RKO (cell line): ENCODE measurements at places on chromosomes 6 and 20.
A peak's percentile ranks its signal among the peaks of the same experiment; 100 is the strongest.

DNA sequence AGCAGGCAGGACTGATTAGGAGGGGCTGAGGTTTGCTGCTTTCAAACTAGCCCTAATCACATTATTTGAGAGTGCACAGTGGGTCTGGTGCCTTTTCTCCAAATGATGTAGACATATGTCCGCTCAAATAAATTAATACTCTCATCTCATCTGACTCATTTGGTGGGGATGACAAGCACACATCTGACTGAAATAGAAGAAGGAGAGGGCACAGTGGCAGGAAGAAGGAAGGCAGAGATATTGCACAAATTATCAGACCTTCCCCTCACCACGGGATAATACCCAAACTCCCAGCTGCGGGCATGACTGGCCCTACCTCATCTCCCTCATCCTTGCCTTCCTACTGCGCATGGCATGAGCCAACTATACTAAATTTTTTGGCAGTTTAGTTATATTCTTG, 33.9 kb upstream of the TNFRSF21 start:
- DNase-seq: no peak

- no peak for DNase-seq
Measured at GRCh38 chr6:135270676-135271536, 89.8 kb downstream of the MYB start.

GRCh38 chr6:37903351-37904340, 84.1 kb downstream of the ZFAND3 start:
- no peak for DNase-seq

- DNase-seq: peak; percentile 13
Measured at GRCh38 chr20:22001886-22002285, 296.4 kb downstream of the PAX1 start.

GRCh38 chr6:70839286-70840266, 117.3 kb downstream of the B3GAT2 start:
- DNase-seq: no peak

DNA sequence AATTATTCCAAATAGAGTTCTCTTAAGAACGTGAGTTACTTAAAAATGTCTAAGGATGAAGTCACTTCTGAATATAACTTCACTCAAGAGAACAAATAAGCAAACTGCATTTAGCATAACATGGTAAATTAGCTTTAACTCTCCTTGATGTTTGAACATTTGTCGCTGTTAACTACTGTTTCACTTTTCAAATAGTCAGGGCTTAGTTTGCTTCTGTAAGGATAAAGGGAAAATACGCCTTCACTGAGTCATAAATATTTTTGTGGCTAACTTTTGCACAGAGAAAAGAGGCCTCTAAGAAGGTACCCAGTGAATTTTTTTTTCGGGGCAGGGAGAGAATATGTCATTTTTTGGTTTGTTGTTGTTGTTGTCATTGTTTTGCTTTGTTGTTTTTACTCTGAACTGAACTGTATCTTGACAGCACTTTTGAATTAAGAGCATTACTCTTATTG, 8.1 kb downstream of the PTPN1 start:
- no peak for DNase-seq

- DNase-seq: peak; percentile 50
Measured at GRCh38 chr6:96898241-96898851, 655 bp upstream of the NDUFAF4 start.

DNA sequence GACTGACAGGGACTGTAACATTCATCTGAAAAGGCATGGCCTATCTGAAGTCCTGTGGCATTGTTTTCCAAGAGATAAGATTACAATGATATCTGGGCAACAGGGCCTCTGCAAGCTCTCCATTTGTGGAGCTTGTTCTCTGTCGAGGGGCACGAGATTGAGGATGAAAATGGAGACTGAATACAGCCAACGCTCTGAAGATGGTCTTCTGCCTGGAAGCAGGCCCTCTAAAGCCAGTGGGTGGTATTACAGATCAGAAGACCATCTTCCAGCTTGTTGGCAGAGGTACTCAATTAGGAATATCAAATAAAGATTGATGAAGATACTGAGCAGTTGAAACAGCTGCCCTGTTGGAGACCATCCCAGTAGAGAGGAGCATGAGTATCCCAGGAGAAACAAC, 288.2 kb downstream of the CENPW start:
- DNase-seq: no peak

GRCh38 chr6:160141001-160141726, 19.5 kb downstream of the SLC22A1 start:
- no peak for DNase-seq

- DNase-seq: no peak
Measured at GRCh38 chr6:52745764-52746201, 17.5 kb downstream of the GSTA2 start.

DNA sequence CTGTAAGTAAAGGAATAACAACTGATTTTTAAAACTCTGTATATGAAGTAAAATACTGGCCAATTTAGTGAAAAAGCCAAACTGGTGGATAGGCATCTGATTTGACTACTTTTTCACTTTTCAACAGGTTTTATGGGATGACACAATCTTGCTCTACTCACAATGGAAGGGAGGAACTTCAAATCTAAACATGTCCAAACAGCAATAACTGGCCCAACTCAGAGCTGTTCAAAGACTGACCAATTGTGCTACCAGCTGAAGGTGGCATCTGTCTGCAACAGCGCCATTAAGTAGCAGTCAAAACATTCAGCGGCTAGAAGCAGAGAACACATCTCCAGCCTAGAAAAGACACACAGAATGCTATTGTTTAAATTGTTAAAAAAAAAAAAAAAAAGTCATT, 44.6 kb downstream of the SESN1 start:
- DNase-seq: no peak

GRCh38 chr20:1083431-1084080, 34.8 kb upstream of the PSMF1 start:
- no peak for DNase-seq

DNA sequence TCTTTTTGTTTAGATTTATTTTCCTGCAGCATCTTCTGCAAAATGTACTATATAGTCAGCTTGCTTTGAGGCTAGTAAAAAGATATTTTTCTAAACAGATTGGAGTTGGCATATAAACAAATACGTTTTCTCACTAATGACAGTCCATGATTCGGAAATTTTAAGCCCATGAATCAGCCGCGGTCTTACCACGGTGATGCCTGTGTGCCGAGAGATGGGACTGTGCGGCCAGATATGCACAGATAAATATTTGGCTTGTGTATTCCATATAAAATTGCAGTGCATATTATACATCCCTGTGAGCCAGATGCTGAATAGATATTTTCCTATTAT, 3.2 kb downstream of the FOXC1 start:
- no peak for DNase-seq

DNA sequence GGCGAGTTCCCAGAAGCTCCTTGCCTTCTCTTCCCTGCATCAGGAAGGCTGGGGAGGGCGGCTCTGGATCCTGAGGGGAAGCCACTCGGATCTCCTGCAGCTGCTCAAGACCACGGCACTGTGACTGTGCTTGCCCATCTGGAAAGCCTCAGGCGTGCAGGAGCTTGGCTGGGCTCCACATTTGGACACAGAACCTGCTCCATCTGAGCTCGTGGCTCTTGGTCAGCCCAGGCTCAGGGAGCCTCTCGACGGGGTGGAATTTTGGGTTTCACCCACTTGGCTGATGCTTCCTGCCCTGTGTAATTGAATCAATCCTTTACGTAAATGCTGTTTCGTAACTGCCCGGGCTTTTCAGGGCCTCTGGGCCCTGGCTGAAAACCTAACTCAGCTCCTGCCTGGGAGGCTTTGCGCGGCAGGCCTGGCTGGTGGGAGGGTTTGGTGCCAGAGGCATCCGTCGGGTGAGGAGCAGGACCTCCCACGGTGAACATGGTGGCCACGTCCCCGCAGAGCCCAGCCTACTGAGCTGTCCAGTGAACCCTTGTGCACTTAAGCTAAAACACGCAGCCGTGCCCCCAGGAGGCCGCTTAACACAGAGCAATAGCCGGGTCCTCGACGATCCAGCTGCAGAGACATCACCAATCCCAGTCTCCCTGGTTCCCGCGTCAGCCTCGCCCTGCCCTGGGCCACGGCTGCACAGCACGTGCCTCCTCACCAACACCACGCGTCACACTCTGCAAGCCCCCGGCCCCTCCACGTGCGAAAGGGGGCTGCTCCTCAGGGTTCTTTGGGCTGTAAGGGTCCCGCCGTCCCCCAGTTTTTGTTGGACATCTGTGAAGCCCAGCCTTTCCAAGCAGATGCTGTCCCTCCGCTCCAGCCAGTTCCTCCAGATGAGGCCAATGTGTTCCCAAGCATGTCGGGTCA, 241.0 kb downstream of the DLL1 start:
- DNase-seq: no peak

GRCh38 chr6:122028933-122029522, 370.4 kb upstream of the HSF2 start:
- DNase-seq: no peak

DNA sequence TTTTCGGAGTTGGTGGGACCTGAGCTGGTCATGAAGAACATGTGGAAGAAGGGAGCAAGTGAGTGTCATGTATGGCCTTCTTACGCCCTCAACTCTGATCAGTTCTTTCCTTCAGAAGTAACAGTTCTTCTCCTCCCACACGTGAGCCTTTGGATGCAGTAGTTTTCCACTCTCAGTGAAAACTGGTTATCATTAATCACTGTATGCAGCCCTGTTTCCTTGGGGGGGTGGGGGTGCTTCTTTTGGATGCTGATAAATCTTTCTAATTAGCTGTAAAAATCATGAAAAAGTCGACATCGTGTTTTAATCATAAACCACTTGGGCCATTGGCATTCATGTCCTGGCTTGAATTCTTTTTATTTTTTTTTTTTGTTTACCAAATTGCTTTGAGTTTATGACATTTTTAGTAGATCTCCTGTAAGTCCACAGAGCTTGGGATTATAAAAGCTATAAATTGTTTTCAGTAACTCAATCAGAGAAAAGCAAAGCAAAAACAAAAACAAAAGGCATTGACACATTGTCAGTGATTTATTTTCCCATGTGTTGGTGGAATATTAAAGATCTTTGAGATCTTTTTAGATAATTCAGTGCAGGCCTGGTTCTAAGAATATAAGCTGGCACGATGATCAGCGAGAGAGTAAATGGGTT, 84.8 kb downstream of the TRMT11 start:
- DNase-seq: no peak

DNA sequence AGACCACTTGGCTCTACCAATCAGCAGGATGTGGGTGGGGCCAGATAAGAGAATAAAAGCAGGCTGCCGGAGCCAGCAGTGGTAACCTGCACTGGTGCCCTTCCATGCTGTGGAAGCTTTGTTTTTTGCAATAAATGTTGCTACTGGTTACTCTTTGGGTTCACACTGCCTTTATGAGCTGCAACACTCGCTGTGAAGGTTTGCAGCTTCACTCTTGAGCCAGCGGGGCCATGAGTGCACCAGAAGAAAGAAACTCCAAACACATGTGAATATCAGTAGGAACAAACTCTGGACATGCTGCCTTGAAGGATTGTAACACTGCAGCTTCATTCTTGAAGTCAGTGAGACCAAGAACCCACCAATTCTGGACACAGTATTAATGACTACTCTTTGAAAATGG, 89.9 kb upstream of the MBOAT1 start:
- DNase-seq: no peak

DNA sequence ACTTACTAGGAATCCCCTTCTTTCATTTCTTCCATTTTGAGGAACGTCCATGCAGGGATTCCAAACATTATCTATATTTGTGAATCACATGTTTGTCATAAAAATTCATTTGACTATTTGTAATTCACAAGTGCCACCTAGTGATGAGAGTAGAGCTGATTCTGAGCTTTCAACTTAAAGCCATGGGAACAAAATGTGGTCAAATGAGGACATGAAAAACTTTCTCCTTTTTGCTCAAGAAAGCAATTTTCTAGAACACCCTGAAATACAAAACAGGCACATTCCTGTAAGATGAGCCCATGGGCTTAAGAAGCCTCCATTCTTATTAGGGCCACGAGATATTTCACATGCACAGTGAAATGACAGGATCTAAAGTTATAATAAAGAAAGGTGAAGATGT, 12.3 kb downstream of the MAP3K7 start:
- peak; percentile 26 for DNase-seq

GRCh38 chr6:133225560-133225959, 15.6 kb upstream of the EYA4 start:
- no peak for DNase-seq

DNA sequence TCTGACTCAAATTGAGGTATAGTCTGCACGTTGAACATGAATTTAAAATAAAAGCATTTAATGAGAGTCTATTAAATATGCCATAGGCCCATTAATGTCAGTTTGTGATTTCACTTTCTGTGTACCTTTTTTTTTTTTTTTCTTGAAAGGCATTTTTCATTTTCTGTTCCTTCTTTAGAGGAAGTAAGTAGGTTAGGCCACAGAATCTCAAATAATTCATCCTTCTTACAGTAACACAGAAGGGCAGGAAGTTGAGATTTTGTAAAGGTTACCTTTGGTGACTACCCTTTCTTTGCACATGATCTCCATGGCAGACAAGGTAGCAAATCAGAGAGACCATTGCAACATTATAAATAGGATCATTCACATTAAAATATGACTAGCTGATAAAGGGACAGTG, 9.6 kb downstream of the L3MBTL3 start:
- no peak for DNase-seq

GRCh38 chr6:6981681-6982322, 126.0 kb upstream of the RREB1 start:
- no peak for DNase-seq

- peak; percentile 68 for DNase-seq
Measured at GRCh38 chr6:30686009-30686907, at the start of gene PPP1R18. PPP1R18 (minus strand) TSS chr6:30686645; CDS start chr6:30686018, 627 bp downstream.

DNA sequence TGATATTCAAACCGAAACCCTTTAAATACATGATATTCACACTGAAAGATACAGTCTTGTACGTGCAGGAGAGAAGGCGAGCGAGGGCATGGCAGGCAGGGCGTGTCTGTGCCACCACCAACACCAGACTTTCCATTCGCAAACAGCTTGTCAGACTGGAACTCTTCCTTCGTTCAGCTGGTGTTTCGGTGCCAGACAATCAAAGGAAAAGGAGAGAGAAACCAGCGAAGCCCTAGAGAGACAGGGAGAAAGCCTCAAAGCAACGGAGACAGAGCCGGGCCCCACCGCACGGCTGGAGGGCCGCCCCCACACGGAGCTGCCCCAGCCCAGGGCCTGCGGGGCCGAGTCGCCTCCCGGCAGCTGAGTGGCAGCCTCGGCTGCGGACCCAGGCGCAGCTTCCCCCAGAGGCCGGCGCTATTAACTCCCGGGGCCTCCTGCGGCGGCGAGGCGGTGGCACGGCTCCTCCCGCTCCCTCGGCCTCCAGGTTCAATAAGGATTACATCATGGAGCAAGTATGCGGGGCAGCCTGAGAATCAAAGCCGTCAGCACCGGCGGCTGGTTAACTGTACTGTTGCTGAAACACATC, 32.1 kb upstream of the NR2E1 start:
- DNase-seq: peak; percentile 84

DNA sequence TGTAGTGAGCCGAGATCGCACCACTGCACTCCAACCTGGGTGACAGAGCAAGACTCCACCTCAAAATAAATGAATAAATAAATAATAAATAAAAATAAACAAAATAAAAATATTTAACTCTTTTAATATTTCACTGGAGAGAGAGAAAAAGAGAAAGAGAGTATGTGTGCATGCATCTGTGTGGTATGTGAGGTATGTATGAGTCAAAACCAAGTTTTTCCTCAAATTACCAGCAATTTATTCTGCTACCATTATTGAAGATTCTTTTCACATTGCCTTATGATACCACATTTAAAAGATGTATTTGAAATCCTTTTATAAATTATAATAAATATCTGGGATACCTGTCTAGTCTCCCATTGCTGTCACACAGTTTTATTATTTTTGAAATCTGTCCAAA, 122.1 kb downstream of the CD164 start:
- DNase-seq: no peak

- DNase-seq: no peak
Measured at GRCh38 chr6:21759721-21760120, 166.2 kb downstream of the SOX4 start.
